Heart right ventricle (tissue), 16 donors: ENCODE measurements at places on chromosomes 12 and 14. TPM values are rescaled to one million over a fixed set of nuclear protein-coding genes. Genes with fewer than 3 reads are reported as not detected.

GRCh38 chr14:54589076-54589475, 22.1 kb downstream of the SAMD4A start:
- peaks cover 50% of the 10 kb centered on the region for H3K4me1 ChIP-seq
- H3K4me3 ChIP-seq, result no peak overlapping the region
- no peak for DNase-seq
- no peaks in the 10 kb centered on the region for H3K27me3 ChIP-seq
- no peak overlapping the region for H3K27ac ChIP-seq

DNA sequence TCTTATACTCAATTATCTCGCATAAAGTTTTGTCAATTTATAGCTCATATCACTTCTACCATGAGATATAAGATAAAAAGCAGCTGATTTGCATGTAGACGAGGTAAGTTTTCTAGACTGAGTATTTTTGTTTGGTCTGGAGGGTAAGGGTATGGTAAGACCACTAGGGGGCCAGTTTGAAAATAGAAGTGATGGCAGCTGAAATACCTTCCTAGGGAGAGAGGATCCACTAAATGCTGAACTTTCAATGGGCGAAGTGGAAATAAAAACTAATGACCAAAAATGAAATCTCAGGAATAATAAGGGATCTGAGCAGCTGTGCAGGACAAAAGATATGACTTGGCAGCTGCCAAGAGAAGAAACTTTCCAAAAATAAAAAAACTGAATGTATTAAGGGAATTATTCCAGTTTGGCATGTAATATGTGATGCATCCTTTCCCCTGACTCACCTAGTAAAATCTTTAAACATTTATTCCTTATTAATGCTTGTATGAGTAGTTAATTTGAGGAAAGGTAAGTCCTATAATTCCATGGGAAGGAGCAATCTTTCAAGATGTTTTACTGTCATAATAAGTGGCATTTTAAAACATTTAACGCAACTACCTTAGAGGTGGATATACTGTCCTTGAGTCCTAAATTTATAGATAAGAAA, 754.5 kb downstream of the C12orf50 start:
- H3K36me3 ChIP-seq, result no peaks in the 10 kb centered on the region
- no peak for DNase-seq
- H3K27me3 ChIP-seq, result no peaks in the 10 kb centered on the region
- no peak overlapping the region for H3K27ac ChIP-seq
- H3K4me3 ChIP-seq, result no peak overlapping the region

GRCh38 chr14:55512421-55512820, 67.6 kb upstream of the KTN1 start:
- DNase-seq, result no peak
- H3K4me1 ChIP-seq, result no peaks in the 10 kb centered on the region
- H3K36me3 ChIP-seq, result no peaks in the 10 kb centered on the region
- H3K27ac ChIP-seq, result no peak overlapping the region
- no peak overlapping the region for H3K4me3 ChIP-seq
- no peaks in the 10 kb centered on the region for H3K27me3 ChIP-seq

DNA sequence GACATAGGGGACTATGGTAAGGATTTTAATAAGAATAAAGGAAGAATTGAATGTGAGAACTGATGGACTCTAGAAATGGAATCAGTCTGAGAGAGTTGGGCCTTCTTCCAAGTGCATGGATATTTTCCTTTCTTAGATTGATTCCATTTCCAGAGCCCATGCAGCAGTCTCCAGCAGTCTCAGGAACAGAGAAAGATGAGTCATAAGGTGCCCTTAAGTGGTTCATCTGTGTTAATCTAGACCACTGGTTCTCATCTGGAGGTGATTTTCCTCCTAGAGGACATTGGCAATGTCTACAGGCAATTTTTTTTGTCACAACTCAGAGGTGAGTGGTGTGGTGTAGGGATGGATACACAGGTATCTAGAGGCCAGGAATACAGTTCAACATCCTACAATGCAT, 25.9 kb downstream of the TRIM9 start:
- no peaks in the 10 kb centered on the region for H3K36me3 ChIP-seq
- H3K27ac ChIP-seq, result no peak overlapping the region
- H3K4me1 ChIP-seq, result no peaks in the 10 kb centered on the region
- no peak overlapping the region for H3K4me3 ChIP-seq
- no peaks in the 10 kb centered on the region for H3K27me3 ChIP-seq
- DNase-seq, result no peak

The MSRB3 gene
- total RNA-seq, result 169 TPM

The CFAP54 gene
- 0.15 TPM for total RNA-seq

The CCDC196 gene
- not detected for total RNA-seq

- H3K4me1 ChIP-seq, result no peaks in the 10 kb centered on the region
- H3K27ac ChIP-seq, result no peak overlapping the region
- DNase-seq, result no peak
- no peaks in the 10 kb centered on the region for H3K27me3 ChIP-seq
- H3K4me3 ChIP-seq, result no peak overlapping the region
- no peaks in the 10 kb centered on the region for H3K36me3 ChIP-seq
Measured at GRCh38 chr12:4154672-4155225, 118.8 kb upstream of the CCND2 start.

DNA sequence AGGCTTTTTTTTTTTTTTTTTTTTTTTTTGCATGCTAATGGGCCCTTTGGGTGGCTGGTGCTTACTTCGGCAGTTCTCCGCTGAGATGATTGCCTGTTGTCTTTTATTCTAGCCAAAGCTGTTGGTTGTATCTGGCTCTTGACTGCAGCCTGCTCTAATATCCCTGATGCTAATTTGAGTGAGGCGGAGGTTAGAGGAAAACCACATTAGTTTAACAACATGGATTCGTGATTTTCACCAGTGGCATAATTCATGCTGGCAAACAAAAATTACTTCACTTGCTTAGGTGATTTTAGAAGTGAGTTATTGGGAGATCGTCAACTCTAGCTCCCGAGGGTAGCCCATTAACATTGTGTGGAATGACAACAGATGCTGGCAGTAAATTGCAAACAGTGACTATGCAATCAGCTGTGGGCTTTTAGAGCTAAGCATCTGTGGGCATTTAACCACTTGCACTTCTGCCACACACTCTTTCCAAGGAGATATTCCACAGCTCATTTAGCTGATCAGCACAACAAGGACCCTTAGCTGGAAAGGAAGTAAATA, 97.6 kb upstream of the ZDHHC17 start:
- H3K27ac ChIP-seq, result no peak overlapping the region
- no peaks in the 10 kb centered on the region for H3K27me3 ChIP-seq
- no peaks in the 10 kb centered on the region for H3K36me3 ChIP-seq
- H3K4me3 ChIP-seq, result no peak overlapping the region
- no peak for DNase-seq
- H3K4me1 ChIP-seq, result no peaks in the 10 kb centered on the region

DNA sequence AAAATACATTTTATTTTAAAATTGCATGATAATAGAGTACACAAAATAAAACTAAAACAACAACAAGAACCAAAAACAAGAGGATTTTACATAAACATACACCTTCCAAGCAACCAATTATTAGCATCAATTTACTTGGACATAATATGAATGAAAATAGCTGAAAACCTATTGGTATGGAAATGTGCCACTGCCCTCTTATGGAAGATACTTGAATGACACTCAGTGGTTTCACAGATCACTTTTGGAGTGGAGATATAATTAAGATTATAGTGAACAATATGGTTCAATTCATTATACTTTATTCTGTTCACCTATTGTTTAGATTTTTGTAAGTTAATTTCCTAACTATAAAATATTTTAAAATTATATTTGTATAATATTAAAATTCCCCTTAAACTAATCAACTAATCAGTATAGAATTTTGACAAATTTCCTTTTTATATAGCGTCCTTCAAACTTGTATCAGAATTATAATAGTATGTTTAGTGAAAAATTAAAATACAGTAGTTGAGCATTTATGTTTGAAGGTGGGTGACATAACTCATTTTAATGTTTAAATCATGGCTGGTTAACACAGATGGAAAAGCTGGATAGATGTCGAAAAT, 70.1 kb downstream of the SLC6A15 start:
- no peaks in the 10 kb centered on the region for H3K4me1 ChIP-seq
- no peaks in the 10 kb centered on the region for H3K36me3 ChIP-seq
- H3K27me3 ChIP-seq, result no peaks in the 10 kb centered on the region
- DNase-seq, result no peak
- H3K27ac ChIP-seq, result no peak overlapping the region

- DNase-seq, result peak; percentile 75
- H3K4me3 ChIP-seq, result no peak overlapping the region
- H3K4me1 ChIP-seq, result peaks cover 14% of the 10 kb centered on the region
- H3K36me3 ChIP-seq, result no peaks in the 10 kb centered on the region
Measured at GRCh38 chr12:480831-481816, 21.4 kb downstream of the B4GALNT3 start.

The FLRT2 gene
- total RNA-seq, result 2.7 TPM

GRCh38 chr12:106672314-106673025, 89.7 kb downstream of the RFX4 start:
- no peaks in the 10 kb centered on the region for H3K4me1 ChIP-seq
- H3K4me3 ChIP-seq, result no peak overlapping the region
- no peaks in the 10 kb centered on the region for H3K36me3 ChIP-seq
- no peak overlapping the region for H3K27ac ChIP-seq
- DNase-seq, result no peak

DNA sequence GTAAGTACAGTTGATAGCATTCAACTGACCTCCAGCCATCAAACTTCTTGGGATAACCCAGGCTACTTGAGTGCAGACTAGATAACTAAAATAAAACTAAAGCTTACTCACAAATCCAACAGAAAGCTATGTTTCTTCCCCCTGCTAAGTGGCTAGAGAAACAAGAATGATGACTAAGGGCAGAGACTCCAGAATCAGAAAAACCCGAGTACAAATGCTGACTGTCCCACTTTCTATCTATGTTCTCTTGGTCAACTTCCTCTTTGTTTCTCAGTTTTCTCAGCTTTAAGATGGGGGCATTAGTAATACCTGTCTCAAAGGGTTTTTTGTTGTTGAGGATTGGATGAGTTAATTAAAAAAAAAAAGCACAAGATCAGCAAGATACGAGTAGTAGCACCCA, 6.1 kb upstream of the NUAK1 start:
- no peaks in the 10 kb centered on the region for H3K27me3 ChIP-seq
- no peaks in the 10 kb centered on the region for H3K36me3 ChIP-seq
- peaks cover 11% of the 10 kb centered on the region for H3K4me1 ChIP-seq
- peak overlapping the region; percentile 93 for H3K27ac ChIP-seq
- no peak overlapping the region for H3K4me3 ChIP-seq

GRCh38 chr14:70645892-70646291, 4.2 kb downstream of the TTC9 start:
- no peak overlapping the region for H3K27ac ChIP-seq
- H3K4me1 ChIP-seq, result no peaks in the 10 kb centered on the region
- no peaks in the 10 kb centered on the region for H3K36me3 ChIP-seq
- peaks cover under 1% of the 10 kb centered on the region for H3K27me3 ChIP-seq

The KRT80 gene
- 0.07 TPM for total RNA-seq

The P2RX7 gene
- total RNA-seq, result 2.1 TPM

GRCh38 chr12:71556875-71557274, 106.8 kb downstream of the ZFC3H1 start:
- H3K4me3 ChIP-seq, result no peak overlapping the region
- H3K36me3 ChIP-seq, result no peaks in the 10 kb centered on the region
- no peak overlapping the region for H3K27ac ChIP-seq
- no peak for DNase-seq

The FAM222A gene
- total RNA-seq, result 15.4 TPM

- H3K4me3 ChIP-seq, result no peak within 1 kb of the TSS
- H3K27ac ChIP-seq, result no peak within 1 kb of the TSS
- no peak for DNase-seq
- no peaks in the 10 kb centered on the region for H3K27me3 ChIP-seq
- no peaks in the 10 kb centered on the region for H3K4me1 ChIP-seq
Measured at GRCh38 chr12:100794441-100795173, at the start of gene ANO4. Gene ANO4 (plus strand): TSS chr12:100794776. CDS start chr12:100901786, 107,010 bp downstream.

The OVCH1 gene
- total RNA-seq, result not detected

DNA sequence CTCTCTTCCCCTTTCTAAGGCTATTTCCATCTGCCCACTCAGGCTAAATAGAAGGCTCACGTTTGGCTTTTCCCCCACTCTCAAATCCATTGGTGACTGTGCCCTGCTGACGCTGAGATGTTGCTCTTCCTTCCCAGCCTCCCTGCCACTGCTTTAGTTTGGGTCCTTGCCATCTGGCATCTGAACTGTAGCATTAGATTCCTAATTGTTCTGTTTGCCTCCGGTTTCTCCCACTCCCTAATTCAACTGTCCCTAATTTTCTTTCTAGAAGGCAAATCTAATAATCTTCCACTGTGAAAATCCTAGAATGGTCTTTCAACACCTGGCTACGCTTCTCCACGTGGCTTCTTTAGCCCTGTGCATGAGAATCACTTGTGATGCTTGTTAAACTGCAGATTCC, 37.6 kb upstream of the SMOC1 start:
- no peaks in the 10 kb centered on the region for H3K36me3 ChIP-seq
- no peak overlapping the region for H3K4me3 ChIP-seq
- no peak overlapping the region for H3K27ac ChIP-seq

The CLEC2A gene
- total RNA-seq, result not detected

GRCh38 chr12:117328556-117329100, 32.8 kb downstream of the NOS1 start:
- no peak for DNase-seq
- no peak overlapping the region for H3K4me3 ChIP-seq
- H3K27ac ChIP-seq, result no peak overlapping the region
- peaks cover 88% of the 10 kb centered on the region for H3K27me3 ChIP-seq
- H3K4me1 ChIP-seq, result no peaks in the 10 kb centered on the region
